ENCODE measurements at places on chromosomes 2 and 18.
A peak's percentile ranks its signal among the peaks of the same experiment; 100 is the strongest.

- no peak for DNase-seq
Measured at GRCh38 chr2:32925283-32925815, 21.4 kb upstream of the LTBP1 start.

DNA sequence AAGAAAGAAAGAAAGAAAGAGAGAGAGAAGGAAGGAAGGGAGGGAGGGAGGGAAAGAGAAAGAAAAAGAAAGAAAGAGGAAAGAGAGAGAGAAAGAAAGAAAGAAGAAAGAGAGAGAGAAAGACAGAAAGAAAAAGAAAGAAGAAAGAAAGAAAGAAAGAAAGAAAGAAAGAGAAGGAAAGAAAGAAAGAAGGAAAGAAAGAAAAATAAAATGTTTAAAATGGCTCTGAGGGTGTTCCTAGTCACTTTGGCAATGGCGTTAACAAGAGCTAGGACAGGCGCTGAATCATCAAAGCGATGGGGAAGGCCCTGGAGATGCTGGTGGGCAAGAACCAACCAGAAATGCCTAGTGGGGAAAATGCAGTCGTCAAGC is 77.8 kb upstream of the GPC1 start:
- no peak for DNase-seq

DNA sequence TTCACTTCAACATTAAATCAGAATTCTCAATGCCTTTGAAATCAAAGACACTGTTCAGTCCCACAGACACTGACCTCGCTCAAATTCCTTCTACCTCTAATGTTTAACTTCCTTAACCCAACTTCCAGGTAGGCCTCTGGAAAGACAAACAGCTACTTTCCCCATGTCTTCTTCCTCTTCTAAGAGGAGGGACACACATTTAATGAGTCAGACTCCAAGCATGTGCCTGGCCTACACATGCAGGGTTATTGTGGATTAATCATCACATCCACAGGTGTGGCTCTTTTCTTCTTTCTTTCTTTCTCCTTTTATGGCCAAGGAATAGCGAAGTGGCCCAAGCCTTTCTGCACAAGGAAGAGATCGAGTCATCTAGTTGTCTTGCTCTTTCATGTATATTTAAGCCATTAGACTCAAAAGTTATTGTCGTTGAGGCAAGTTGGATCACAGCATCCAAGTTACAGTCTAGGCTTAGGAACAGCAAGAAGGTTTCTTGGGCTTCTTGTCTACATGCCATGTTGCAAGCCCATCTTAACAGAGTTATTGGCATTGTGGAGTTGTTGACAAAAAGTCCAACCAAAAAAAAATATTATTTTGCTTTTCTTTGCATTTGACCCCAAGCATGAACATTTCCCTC is 387.8 kb downstream of the IRS1 start:
- DNase-seq, result no peak

DNA sequence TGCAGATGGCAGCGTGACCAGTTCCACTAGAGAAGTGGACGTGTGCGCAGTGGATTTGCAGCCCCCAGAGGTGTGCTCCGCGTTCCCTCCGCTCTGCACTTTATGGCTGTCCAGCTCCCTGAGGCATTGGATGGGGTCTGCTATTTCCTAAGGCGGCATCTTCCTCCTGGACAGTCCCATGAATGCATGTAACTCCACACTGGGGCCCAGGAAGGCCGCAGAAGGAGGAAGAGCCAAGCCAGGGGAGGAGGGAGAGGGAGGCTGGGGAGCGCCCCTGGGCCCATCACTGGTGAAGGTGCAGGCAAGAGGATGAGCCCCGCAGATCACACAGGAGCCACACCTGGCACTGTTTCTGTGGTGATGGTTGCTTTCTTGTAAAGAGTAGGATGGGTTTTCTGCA is 99.1 kb downstream of the PTGR3 start:
- DNase-seq, result no peak

- no peak for DNase-seq
Measured at GRCh38 chr2:65458999-65459398, 26.6 kb upstream of the SPRED2 start.

- no peak for DNase-seq
Measured at GRCh38 chr18:78902795-78903435, 76.7 kb upstream of the SALL3 start.

DNA sequence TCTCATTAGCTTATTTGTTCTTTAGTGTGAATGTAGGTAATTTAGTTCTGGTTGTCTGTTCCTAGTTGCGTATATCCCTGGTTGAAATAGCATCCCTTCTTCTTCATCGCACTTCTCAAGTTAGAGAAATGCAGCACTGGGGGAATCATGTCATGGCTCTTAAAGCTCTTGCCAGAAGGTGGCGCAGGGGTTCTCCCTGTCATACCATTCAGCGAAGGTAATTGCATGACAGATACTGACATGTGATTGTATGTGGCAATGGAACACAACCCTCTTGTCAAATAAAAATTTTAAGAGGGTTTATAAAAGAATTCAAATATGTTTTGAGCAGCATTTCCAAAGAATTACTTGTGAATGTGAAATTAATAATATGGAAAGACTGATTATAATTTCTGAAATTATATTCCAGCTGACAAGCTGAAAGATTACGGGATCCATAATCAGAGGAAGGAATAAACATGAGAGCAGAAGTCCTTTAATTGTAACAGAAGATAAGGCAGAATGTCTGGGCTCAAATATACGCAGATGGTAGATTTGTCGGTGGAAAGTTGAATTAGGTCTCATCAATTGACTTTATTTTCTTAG is 411.7 kb downstream of the DSEL start:
- peak; percentile 12 for DNase-seq

DNA sequence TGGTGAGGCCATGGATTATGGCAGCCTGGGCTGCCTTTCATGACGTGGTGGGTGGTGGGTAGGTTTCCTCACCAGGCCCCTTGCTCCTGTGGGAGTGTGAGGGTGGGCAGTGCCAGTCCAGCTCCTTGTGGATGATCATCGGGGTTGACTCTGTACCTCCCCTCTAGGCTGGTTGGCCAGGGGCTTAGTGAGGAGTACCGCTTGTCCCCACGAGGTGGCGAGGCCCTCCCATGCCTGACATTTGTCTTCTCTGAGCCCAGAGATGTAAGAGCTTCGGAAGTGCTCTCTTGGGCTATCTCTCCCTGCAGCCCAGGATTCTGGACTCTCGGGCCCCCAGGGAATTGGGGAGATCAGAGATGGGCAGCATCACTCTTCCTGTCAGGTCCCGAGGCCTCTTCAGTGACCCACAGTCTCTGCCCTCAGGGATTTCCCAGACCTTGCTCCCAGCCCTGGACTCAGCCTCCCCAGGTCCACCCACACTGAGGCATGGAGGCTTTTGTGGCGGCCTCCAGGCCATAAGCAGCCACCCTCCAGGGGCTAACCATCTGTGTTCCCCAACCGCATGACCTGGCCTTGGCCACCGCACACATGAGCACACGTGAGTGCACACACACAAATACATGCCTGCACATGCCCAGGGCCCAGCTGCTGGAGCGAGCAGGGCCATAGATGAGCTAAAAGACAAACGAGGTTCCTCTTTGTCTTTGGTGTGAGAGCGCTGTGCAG is 6.5 kb downstream of the SPR start:
- no peak for DNase-seq

- no peak for DNase-seq
Measured at GRCh38 chr2:160457588-160457987, 36.0 kb downstream of the RBMS1 start.
